SHP77 treated with DMSO at 0.1 percent for 48 hours (cell line): ENCODE measurements at places on chromosomes 1 and 21.

DNA sequence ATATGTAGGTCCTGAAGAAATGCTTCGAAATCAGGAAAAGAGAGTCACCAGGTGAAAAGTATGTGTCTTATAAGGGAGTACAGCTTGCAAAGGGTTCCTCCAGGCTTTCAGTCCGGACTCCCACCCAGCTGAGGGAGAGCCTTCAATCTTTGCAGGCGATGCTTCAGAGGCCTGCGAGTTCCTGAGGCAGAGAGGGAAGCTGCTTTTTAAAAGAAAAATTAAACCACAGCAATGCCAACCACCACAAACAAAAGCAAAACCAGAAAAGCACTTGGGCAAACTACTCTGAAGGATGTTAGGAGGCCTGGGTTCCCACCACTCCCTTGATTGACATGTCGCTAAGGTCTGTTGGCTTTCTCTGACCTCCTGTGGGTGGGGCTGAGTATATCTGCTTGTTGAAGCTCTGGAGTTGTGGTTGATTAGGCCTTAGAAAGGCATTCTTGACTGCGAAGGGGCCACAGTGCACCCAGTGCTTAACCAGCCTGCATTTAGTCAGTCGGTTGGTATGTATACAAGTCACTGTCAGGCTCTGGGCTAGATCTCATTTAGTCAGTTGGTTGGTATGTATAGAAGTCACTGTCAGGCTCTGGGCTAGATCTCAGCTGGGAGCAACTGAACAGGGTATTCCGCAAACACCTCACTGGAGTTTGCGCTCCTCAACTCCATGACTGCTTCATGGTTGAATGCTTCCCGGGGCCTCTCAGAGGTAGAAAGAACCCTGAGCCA lies 1.2 kb downstream of the NIPAL3 start:
- no peak for DNase-seq

- no peak for DNase-seq
Measured at GRCh38 chr1:191929383-191929782, 228.9 kb upstream of the RGS18 start.

DNA sequence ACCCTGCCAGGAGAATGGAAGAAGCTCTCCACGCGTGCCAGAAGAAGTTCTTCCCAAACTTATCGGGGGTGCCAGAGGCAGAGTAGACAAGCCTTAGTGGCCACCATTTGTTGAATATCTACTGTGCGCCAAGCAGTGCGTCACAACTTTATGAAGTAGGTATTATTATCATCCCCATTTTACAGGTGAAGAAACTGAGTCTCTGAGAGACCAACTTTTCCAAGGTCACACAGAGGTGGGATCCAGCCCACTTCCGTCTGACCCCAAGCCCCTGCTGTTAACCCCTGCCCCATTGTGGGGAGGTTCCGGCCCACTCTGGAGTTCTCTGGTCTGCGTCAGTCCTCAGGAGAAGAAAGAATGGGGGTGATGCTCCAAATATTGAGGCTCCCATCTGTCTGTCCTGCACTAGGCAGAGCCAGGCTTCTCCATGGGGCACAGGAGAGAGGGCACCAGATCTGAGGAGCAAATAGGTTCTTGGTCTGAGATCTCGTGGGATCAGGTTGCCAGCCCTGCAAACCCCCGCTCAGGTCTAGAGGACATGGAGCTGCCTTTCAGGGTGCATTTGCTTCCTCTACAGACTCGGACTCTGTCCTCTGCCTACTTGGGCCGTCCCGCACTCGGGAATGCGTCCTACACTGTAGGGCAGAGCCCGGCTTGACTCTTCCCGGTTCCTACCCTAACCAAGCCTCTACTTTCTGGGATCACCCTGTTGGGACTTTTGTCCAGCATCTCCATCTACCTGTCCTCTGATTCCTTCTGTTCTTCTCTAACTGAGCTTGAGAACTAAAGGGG lies 2.1 kb downstream of the CDK18 start:
- no peak for DNase-seq

GRCh38 chr1:82185084-82185483 lies 384.4 kb downstream of the ADGRL2 start:
- no peak for DNase-seq

DNA sequence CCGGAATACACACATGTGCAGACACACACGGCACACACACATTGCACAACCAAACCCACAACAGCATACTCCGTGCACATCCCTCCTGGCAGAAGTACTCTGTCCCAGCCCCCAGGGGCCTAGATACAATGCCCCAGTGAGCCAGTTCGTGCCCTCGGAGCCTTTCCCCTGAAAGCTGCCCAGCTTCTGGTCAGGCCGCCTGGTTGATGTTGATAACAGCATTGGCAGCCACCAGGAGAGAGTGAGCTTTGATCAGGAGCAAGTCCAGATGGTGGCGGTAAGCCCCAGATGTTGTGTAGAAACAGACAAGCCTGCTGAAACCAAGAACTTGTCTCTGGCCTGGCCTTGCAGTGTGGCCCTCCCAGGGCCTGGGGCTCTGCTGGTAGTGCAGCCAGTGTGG lies 109.1 kb downstream of the GRIK3 start:
- no peak for DNase-seq

DNA sequence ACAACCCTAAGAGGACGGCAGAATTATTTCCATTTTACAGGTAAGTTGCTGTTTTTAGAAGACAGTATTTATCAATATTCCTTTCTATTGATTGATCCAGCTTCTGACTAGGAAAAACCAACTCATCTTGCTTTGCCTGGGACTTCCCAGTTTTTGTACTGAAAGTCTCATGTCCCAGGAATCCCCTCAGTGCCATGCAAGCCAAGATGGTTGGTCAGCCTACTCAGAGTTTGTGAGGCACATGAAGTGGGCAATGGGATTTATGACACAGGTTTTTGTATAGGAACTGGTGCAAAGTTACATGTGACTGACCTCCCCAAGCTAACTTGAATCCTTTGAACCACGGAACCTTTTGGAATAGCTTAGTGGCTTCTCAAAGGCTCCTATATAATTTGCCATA lies 45.5 kb downstream of the GNG12 start:
- DNase-seq, result no peak

GRCh38 chr1:88976235-88976634 lies 16.2 kb downstream of the KYAT3 start:
- DNase-seq, result no peak

DNA sequence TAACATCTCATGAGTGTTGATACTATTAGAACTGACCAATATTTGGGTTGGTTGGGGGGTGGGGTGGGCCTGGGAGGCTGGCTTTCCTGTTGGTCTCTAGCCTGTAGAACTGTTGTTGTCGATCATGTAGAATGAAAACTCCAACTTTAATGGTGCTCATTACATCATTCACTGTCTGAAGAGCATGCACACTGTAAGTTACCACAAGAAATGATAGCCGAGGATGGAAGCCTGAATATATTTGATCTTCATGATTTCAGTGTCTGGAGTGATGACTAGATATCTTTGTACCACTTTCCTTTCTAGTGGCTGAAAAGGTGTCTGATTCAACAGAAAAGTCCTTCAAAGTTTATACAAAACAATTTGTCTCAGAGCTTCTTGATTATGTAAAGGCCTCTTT lies 123.6 kb downstream of the XCL2 start:
- no peak for DNase-seq

- no peak for DNase-seq
Measured at GRCh38 chr1:195019385-195019784, 1588.9 kb downstream of the KCNT2 start.

GRCh38 chr1:242140836-242141235 lies 141.9 kb upstream of the MAP1LC3C start:
- DNase-seq, result no peak

- peak; percentile 11 for DNase-seq
Measured at GRCh38 chr1:213244664-213245091, 193.6 kb downstream of the RPS6KC1 start.

DNA sequence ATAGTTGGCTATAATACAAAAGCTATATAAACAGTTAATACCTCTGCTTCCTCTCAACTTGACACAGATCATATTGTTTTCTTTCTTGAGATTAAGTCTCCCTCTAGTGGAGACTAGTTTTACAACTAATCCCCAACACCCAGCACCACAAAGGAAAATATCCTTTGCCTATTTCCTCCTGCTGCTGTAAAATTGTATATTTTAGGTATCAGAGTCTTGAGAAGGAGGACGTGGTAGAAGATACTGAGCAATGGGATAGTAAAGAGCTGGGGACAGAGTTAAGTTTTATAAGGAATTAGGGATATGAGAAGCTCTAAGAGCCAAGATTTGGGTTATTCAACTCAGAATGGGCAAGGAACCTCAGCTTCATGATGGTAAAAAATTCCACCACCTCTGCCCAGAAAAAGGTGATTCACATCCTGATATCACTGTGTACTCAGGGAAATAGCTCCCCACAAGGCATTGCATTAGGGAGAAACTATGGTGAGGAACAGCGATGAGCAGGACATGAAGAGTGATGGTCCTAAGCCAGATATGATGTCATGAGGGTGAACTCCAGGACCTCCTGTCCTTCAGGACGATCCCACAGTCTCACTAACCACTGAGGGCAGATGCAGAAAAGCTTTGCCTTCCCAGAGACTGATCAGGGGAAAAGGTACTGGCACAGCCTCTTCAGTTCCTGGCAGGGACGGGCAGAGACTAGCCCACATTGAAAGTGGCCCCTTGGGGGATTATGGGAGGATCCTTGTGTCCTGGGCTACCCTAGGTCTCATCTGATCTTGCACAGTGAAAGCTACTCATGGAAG lies 14.7 kb upstream of the CFAP126 start:
- DNase-seq, result peak; percentile 60

- DNase-seq, result no peak
Measured at GRCh38 chr1:165342587-165342986, 13.9 kb downstream of the LMX1A start.

- no peak for DNase-seq
Measured at GRCh38 chr21:46325073-46325912, 1.3 kb downstream of the PCNT start.

- no peak for DNase-seq
Measured at GRCh38 chr1:171204296-171204695, 19.2 kb downstream of the FMO2 start.

DNA sequence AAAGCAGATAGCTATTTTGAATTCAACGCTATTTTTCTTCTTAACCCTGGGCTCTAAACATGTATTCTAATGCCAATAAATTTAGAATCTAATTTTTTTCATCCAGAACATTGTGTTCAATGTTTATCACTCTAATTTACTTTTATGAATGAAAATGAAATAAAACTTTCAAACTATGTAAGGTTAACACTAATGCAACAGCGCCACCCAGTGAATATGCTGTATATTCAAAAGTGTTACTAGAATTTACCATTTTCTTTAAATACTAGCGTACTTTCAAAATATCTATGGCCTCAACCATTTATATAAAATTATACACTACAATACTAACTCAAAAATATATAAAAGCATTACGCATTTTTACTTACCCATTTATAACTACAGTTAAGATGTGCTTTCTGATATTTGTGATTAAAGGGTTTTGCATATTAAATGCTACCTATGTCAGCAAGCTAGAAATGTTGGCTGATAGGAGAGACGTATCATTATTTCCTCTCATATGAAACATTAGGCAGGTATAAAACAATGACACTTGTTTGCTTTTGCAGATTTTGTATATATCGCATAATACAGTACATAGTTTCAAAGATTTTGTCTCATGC lies 5.9 kb upstream of the NUF2 start:
- peak; percentile 8 for DNase-seq
